ENCODE measurements at places on chromosomes 11 and 22. TPM values are rescaled to one million over a fixed set of nuclear protein-coding genes. Genes with fewer than 3 reads are reported as not detected.

The POGLUT3 gene
- 12.6 TPM for total RNA-seq

The MS4A15 gene
- total RNA-seq = not detected

The CTSW gene
- total RNA-seq = 0.07 TPM

The MUC5B gene
- total RNA-seq = 1.6 TPM

The ST14 gene
- 0.04 TPM for total RNA-seq

The PTDSS2 gene
- total RNA-seq = 45.9 TPM

The NXPE2 gene
- not detected for total RNA-seq

The SERPING1 gene
- 0.80 TPM for total RNA-seq

The VSIG10L2 gene
- not detected for total RNA-seq

The TRPM5 gene
- not detected for total RNA-seq

The HBG2 gene
- total RNA-seq = not detected

The TRIM49D2 gene
- total RNA-seq = not detected

The ANKK1 gene
- 0.10 TPM for total RNA-seq

The GLYAT gene
- total RNA-seq = not detected

The CCDC157 gene
- 3.2 TPM for total RNA-seq

The BTBD10 gene
- 41.4 TPM for total RNA-seq

The BATF2 gene
- total RNA-seq = 0.58 TPM

The L3MBTL2 gene
- 17.8 TPM for total RNA-seq

The IRF7 gene
- total RNA-seq = 4.5 TPM

The POU2AF3 gene
- total RNA-seq = 1.8 TPM

The OR2AG1 gene
- not detected for total RNA-seq

The RNF141 gene
- 27.1 TPM for total RNA-seq

The PC gene
- total RNA-seq = 27.8 TPM

The SF1 gene
- 146 TPM for total RNA-seq

The KCNA4 gene
- total RNA-seq = not detected

The IFITM2 gene
- total RNA-seq = 58.7 TPM

The FAT3 gene
- total RNA-seq = 0.35 TPM

The C11orf87 gene
- total RNA-seq = 0.02 TPM

The DBX1 gene
- not detected for total RNA-seq

The MRGPRX2 gene
- not detected for total RNA-seq

The APOL3 gene
- 0.05 TPM for total RNA-seq

The CCDC116 gene
- total RNA-seq = not detected

The GPR83 gene
- total RNA-seq = 0.09 TPM

The ARHGEF17 gene
- 9.8 TPM for total RNA-seq

The OR6A2 gene
- total RNA-seq = not detected

The DGAT2 gene
- total RNA-seq = 1.5 TPM

The UBQLN3 gene
- total RNA-seq = not detected

The POTEH gene
- not detected for total RNA-seq

The CCND1 gene
- total RNA-seq = 172 TPM

The TENM4 gene
- total RNA-seq = 0.11 TPM

The OR2D2 gene
- not detected for total RNA-seq

The OR2AG2 gene
- not detected for total RNA-seq

The NCR3LG1 gene
- 2.4 TPM for total RNA-seq

The FOLR1 gene
- total RNA-seq = 0.11 TPM

The TMEM45B gene
- total RNA-seq = 0.07 TPM

The TTC36 gene
- not detected for total RNA-seq

The RPL3 gene
- total RNA-seq = 1,816 TPM

The BEST1 gene
- total RNA-seq = 4.6 TPM

The NUP160 gene
- total RNA-seq = 28.1 TPM

The TMEM132A gene
- 138 TPM for total RNA-seq

The ADM gene
- total RNA-seq = 144 TPM

The RTN3 gene
- total RNA-seq = 95.7 TPM

The KCNK7 gene
- total RNA-seq = 0.51 TPM

Data from A549 treated with AZD2906 at 1 μM for 4 hours (cell line).